ENCODE measurements at places on chromosomes 7 and 10.

- no peak for DNase-seq
Observed at GRCh38 chr7:66198469-66198868, 6.7 kb upstream of the TPST1 start.

- no peak for DNase-seq
Observed at GRCh38 chr7:25119102-25119501, 6.0 kb downstream of the CYCS start.

DNA sequence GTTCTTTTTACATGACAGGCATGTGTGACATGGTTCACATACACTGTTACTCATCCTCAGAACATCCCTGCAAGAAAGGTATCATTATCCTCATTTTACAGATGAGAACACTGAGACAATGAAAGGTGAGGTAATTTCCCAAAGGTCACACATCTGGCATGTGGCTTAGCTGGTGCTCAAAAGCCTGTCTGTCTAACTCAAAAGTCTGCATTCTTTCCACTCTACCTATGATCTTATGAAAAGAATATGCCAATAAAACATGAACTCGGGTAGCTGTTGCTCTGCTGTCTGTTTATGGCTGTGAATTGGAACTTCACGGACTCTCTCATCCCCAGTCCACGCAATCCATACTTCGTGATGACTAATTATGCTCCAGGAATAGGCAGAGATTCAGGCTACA lies 79.0 kb upstream of the ODAD2 start:
- DNase-seq: no peak

- DNase-seq: no peak
Observed at GRCh38 chr7:130286881-130287280, 6.1 kb upstream of the CPA4 start.

DNA sequence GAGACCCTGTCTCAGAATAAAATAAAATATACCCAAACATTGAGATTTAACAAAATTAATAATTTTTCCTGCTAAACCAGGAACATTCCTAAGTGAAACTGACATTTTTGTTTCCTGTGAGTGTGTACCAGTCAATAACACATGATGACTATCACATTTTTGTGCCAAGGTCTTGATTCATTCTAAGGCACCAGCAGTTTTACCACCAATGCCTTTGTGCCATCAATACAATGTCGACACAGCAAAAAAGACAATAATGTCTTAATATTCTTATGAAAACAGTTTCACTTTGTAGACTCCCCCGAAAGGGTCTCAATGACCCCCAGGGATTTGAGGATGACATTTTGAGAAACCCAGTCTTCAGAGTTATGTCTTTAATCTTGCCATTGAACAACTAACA lies 7.2 kb upstream of the CADPS2 start:
- no peak for DNase-seq

- peak; percentile 11 for DNase-seq
Observed at GRCh38 chr10:58291538-58292174, 22.7 kb downstream of the CISD1 start.

GRCh38 chr10:14240253-14241189 lies 90.2 kb downstream of the FRMD4A start:
- no peak for DNase-seq

DNA sequence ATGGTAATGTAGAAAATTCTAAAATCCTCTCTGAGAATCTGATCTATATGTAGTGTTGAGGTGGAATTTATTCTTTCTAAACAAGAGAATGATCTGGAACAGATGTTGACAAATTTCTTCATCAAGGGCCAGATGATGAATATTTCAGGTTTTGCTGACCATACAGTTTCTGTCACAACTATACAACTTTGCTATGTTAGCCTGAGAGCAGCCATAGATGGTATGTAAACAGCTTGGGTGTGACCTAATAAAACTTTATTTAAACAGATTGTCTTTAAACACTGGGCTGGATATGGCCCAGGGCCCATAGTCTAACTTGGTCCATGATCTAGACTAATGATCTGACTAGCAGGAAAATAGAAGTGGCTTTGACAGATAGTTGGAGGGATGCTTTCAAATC lies 213.6 kb upstream of the CELF2 start:
- DNase-seq: no peak

DNA sequence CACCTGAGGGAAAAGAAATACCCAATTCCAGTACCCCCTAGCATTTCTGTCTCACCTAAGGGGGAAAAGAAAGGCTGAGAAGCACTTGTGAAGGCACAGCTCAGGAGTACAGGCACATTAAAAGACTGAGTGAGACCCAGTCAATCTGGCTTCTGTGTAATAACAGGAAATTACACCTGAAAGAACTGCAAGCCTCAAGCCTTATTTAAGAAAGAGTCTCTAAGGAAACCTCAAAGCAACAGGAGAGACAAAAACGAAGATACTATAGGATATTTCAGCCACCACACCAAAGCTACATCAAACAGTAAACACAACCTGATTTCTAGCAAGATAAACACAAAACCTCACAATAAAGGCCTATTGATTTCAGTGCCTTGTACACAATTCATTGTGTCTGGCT lies 69.6 kb upstream of the CDK1 start:
- no peak for DNase-seq

- DNase-seq: no peak
Observed at GRCh38 chr10:24790599-24790998, 66.9 kb upstream of the ARHGAP21 start.
